ENCODE measurements at places on chromosomes 2 and 18.

DNA sequence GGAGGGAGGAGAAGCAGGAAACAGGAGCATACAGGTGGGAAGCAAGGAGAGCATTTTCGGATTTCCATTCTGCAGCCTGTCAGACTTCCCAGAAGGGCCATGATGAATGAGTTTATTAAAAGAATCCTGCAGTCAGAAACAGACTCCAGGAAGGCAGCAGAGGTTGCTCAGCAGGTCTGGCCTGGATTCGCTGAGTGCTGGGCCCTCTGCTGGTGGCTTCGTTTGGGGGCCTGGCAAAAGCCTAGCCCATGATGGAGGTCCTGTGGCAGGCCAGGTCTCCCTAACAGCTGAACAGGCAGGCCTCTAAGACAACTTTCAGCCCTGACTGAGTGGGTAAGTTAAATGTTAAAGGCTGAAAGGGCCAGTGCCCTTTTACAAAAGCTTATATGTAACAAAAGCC, 108.2 kb upstream of the CAPN13 start:
- no peak for DNase-seq

DNA sequence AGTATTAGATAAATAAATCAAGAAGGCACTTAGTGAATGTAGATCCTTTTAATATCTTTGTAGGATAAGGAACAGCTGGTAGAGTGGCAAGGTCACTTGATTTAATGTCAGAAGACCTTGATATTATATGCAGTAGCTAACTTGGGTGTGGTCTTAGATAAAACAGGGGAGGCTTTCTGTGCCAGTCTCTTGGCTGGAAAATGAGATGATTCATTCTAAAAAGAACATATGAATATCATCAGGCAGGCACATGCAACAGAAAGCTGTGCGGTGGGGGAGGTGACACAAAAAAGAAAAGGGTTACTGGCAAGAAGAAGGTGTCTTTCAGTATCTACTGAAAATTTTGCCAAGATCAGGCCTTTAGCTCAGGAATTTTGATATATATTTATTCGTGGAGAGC, 931.7 kb upstream of the CELF4 start:
- no peak for DNase-seq

GRCh38 chr2:73588177-73588576, 54.0 kb downstream of the NAT8 start:
- no peak for DNase-seq

- DNase-seq: peak; percentile 84
Measured at GRCh38 chr18:22977847-22978701, 44.9 kb downstream of the RBBP8 start.

- peak; percentile 51 for DNase-seq
Measured at GRCh38 chr2:7190587-7191324, 273.5 kb downstream of the RNF144A start.

GRCh38 chr2:109453371-109453995, 160.3 kb downstream of the SEPTIN10 start:
- DNase-seq: no peak

All from fibroblast of lung (primary cell).